Epithelial cell of proximal tubule (primary cell): ENCODE measurements at places on chromosomes 16 and 17. TPM values are rescaled to one million over a fixed set of nuclear protein-coding genes. Genes with fewer than 3 reads are reported as not detected.

DNA sequence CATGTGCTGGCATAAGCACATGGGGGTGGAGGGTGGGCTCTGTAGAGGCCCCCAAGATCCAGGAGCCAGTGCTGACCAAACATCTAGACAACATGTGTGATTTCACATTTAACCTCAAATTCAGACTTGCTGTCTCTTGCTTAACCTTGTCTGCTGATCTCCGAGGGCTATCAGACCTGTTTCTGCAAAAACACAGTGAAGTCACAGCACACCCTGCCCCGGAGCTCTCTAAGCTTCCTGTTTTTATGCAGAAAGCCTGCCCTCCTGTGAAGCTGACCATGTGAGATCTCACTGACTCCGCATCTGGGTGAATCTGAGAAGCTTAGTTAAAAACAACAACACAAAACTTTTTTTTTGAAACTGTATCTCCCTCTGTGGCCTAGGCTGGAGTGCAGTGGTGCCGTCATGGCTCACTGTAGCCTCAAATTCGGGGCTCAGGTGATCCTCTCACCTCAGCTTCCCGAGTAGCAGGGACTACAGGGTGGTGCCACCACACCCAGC, 6.6 kb upstream of the DPEP2 start:
- DNase-seq = no peak

DNA sequence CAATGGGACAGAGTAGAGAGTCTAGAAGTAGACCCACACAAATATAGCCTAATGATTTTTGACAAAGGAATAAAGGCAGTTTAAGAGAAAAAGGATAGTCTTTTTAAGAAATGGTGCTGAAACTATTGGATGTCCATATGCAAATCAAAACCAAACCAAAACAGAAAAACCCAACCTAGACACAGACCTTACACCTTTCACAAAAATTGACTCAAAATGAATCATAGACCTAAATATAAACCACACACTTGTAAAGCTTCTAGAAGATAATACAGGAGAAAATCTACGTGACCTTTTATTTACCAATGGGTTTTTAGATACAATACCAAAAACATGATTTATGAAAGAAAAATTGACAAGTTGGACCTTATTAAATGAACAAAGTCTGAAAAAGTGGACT, 66.4 kb upstream of the MPHOSPH6 start:
- DNase-seq = no peak

- DNase-seq = no peak
Observed at GRCh38 chr16:66717112-66717675, 20.7 kb upstream of the CMTM4 start.

- DNase-seq = no peak
Observed at GRCh38 chr16:15594711-15595320, 48.1 kb downstream of the MARF1 start.

- peak; percentile 86 for DNase-seq
Observed at GRCh38 chr17:77322514-77323412, 182.0 kb downstream of the SEC14L1 start.

DNA sequence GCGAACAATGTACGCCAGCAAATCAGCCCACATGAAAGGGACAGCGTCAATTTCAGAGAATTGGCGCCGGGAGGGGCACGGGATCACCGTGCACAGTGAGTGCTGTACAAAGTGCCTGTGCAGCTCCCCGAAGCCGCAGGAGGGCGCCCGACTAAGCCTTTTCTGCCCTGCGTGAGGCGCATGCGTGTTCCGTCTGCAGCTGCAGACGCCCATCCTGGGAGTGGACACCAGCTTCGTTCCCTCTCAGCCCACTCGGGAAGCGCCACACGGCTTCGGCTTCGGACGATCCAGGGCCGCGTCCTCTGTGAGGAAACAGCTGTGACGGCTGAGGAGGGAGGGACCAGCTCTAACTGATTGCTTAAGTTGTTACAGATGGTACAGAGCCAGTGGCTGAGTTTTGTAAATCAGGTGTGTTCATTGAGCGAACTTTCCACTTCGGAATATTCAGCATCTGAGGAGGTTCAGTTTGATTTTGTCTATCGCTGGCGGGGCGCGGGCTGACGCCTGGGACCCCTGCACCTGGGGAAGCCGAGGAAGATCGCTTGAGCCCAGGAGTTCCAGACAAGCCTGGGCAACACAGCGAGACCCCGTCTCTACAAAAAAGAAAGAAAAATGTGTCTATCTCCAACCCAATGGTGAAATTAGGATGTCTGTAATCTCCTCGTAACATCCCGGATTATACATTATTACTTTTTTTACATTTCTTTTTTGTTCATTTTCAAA, 15.4 kb upstream of the ZNF287 start:
- DNase-seq = peak; percentile 3

GRCh38 chr16:19809121-19809635, 75.5 kb downstream of the GPRC5B start:
- DNase-seq = peak; percentile 41

DNA sequence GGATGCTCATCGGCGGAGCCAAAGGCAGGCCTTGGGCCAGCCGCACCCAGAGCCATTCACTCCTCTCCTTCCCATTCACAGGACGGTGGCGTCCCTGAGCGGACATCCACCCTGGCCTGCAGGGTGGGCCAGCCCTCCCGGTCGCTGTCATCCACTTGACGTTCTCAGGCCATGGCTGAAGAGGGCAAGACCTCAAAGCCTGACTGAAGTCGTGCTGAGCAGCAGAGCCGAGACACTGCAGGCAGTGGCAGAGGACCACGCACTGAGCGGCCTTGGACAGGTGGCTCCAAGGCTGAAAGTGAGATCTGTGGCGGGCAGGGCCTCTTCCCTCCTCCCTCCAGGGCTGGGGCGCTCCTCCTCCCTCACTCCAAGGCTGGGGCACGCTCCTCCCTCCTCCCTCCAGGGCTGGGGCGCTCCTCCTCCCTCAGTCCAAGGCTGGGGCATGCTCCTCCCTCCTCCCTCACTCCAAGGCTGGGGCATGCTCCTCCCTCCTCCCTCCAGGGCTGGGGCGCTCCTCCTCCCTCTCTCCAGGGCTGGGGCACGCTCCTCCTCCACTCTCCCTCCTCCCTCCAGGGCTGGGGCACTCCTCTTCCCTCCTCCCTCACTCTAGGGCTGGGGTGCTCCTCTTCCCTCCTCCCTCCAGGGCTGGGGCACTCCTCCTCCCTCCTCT, 24.1 kb downstream of the GNPTG start:
- DNase-seq = no peak

DNA sequence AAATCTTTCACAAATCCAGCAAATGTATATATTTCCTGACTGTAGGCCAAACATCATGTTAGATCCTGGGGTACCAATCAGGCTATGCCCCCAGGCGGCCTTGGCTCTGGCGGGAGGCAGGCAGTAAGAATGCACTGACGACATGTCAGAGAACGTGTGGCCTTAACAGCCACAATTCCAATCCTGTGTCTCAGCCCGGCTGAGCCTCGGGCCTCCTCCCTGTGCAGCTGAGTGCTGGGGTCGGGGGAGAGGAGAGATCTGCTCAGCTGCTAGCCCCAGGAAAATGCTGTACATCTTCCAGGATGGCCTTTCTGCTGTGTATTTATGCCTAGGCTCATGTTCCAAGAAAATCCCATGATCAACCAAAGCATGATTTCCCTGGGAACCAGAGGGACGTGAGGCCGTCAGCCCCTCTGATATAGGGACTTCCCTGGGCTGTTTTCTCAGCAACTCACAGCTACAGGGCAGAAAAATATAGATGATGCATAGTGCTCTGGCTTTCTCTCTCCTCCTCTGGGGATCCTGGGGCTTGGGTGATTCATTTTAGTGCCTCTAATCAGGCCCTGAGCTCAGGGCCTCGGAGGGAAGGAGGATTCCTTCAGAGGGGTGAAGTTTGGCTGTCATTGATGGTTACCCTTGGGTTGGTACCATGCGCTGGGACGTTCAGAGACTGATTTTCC, 604.0 kb downstream of the HS3ST4 start:
- no peak for DNase-seq

GRCh38 chr17:75845933-75846691, 1.9 kb upstream of the UNC13D start:
- DNase-seq = no peak

DNA sequence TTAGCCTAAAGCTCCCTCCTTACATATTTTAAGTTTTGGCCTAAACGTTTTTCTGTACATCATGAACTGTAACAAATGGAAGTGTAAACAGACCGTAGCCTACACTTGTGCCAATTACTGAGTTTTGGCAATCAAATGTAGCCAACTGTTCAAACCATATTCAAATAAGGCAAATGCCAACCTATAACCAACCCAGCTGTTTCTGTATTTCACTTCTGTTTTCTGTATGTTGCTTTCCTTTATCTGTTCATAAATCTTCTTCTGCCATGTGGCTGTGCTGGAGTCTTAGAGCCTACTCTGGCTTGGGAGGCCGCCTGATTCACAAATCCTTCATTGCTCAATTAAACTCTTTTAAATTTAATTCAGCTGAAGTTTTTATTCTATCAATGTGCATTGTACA, 6.9 kb upstream of the C16orf78 start:
- DNase-seq = no peak

- DNase-seq = no peak
Observed at GRCh38 chr17:77320485-77321256, 179.9 kb downstream of the SEC14L1 start.

GRCh38 chr17:65527857-65528591, 33.4 kb downstream of the AXIN2 start:
- no peak for DNase-seq

- DNase-seq = no peak
Observed at GRCh38 chr16:65069766-65070165, 52.1 kb downstream of the CDH11 start.

- no peak for DNase-seq
Observed at GRCh38 chr17:50565402-50566350, 5.2 kb downstream of the CACNA1G start.

- DNase-seq = no peak
Observed at GRCh38 chr17:2304931-2305330, 1.2 kb downstream of the SRR start.

GRCh38 chr17:60395508-60396065, 3.7 kb upstream of the USP32 start:
- DNase-seq = no peak

DNA sequence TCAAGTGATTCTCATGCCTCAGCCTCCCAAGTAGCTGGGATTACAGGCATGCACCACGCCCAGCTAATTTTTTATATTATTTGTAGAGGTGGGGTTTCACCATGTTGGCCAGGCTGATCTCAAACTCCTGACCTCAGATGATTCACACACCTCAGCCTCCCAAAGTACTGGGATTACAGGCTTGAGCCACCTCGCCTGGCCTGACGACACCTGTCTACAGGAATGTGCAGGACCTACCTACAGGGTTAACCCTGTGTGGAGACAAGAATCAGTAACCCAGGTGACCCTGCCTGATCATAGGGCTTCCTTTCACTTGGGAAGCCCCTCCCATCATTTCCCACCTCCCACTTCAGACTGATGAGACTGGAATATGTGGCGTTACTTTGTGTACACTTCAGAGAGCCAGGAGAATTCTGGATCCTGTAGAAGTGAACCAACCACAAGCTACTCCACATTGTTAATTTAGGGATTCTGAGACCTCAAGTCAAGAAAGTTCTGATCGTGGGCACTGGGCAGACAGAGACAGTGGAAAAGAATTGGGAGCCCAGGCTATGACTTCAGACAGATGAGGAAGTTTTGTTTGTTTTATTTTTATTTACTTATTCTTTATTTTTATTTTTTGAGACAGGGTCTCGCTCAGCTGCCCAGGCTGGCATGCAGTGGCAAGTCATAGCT, 5.7 kb upstream of the MILR1 start:
- DNase-seq = no peak

- DNase-seq = peak; percentile 13
Observed at GRCh38 chr16:24677388-24677787, 52.1 kb upstream of the TNRC6A start.

- DNase-seq = no peak
Observed at GRCh38 chr17:27669136-27669535, 38.1 kb downstream of the LGALS9 start.

DNA sequence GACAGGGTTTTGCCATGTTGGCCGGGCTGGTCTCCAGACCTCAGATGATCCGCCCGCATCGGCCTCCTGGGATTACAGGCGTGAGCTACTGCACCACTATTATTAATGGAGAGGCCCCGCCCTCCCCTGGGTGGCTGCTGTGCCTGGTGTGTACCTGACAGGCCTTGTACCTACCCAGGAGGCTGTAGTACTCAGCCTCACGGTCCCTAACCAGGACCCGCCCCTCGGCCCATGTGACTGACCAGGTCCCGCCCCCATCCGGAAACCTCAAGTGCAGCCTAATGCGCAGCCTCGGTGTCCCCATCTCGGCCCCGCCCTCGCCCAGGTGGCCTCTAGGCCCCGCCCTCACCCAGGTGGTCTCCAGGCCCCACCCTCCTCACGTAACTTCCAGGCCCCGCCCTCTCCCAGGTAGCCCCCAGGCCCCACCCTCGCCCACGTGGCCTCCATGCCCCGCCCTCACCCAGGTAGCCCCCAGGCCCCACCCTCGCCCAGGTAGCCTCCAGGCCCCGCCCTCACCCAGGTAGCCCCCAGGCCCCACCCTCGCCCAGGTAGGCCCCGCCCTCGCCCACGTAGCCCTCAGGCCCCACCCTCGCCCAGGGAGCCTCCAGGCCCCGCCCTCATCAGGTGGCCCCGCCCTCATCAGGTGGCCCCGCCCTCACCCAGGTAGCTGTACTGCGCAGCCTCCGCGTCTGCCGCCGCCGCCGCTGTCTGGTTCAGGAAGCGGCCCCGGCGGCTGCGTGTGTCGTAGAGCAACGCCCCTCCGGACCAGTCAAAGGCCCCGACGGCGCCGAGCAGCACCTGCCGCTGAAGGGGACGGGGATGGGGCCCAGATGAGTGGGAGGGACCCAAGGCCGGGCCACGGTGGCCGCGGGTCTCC, 31.0 kb downstream of the HASPIN start:
- no peak for DNase-seq

DNA sequence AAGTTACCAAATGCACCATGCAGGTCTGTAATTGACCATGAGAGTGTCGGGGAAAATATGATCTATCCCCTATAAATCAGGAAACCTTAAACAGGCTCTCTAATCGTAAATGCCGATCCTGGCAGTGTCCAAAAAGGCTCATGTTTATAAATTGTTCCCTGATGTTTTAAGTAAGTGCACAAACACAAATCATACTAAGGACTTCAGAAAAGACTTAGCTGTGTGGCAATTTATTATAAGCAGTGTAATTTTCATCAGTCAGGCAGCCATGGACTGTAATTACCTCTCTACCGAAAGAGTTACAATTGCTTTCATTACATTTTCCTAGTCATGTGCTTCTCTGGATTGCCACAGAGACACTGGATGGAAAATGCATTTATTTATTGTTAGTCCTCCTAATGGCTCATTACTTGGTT, 73.4 kb upstream of the COX10 start:
- DNase-seq = no peak

GRCh38 chr17:42354956-42355843, 33.0 kb downstream of the STAT3 start:
- no peak for DNase-seq

- no peak for DNase-seq
Observed at GRCh38 chr17:44363613-44364159, at the start of gene FAM171A2. Gene FAM171A2, minus strand, starts transcription at chr17:44363853. Its CDS starts 139 bp downstream, at chr17:44363714.

DNA sequence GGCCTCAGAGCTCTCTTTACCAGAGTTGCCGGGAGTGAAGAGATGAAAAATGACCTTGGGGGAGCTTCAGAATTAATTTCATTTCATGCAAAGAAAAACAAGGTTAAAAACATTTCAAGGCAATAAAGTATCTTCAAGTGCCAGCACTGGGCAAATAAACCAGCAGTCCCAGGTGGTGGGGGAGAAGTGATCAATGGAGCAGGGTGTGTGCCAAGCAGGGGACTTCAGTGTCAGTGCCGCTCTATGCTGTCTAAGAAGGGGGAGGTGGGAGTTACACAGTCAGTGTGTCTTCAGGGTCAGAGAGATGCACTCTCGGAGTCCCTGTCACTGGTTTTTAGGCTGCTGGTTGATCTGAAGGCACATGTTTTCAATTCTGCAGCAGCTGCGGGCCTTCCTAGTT, 57.2 kb upstream of the MGAT5B start:
- DNase-seq = no peak

The CCL1 gene
- not detected in 2 replicates for total RNA-seq

The PLA2G10 gene
- 0.22 TPM in 1 of 2 replicates, not detected in the other for total RNA-seq

The INO80E gene
- 86.9 and 108 TPM in 2 replicates for total RNA-seq
